ENCODE measurements at places on chromosomes 12 and 14.

- H3K27me3 ChIP-seq = no peaks in the 10 kb centered on the region
- no peak for DNase-seq
- H3K36me3 ChIP-seq = no peaks in the 10 kb centered on the region
- no peaks in the 10 kb centered on the region for H3K4me1 ChIP-seq
- no peak overlapping the region for H3K4me3 ChIP-seq
These were observed 30.7 kb downstream of the LRIG3 start for GRCh38 chr12:58889557-58889956.

DNA sequence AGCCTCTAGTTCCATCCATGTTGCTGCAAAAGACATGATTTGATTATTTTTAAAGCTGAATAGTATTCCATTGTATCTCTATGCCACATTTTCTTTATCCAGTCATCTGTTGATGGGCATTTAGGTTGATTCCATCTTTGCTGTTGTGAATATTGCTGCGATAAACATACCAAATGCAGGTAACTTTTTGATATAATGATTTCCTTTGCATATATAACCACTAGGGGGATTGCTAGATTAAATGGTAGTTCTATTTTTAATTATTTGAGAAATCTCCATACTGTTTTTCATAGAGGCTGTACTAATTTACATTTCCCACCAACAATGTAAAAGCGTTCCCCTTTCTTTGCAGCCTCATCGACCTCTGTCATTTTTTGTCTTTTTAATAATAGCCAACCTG lies 342.5 kb downstream of the MDGA2 start:
- H3K27ac ChIP-seq = no peak overlapping the region
- no peaks in the 10 kb centered on the region for H3K27me3 ChIP-seq
- H3K4me1 ChIP-seq = no peaks in the 10 kb centered on the region
- no peak for DNase-seq
- no peak overlapping the region for H3K4me3 ChIP-seq

- H3K27ac ChIP-seq = no peak overlapping the region
- DNase-seq = no peak
- no peaks in the 10 kb centered on the region for H3K27me3 ChIP-seq
- H3K4me3 ChIP-seq = no peak overlapping the region
- no peaks in the 10 kb centered on the region for H3K36me3 ChIP-seq
These were observed 13.9 kb upstream of the CACNA2D4 start for GRCh38 chr12:1932264-1932777.

- H3K27ac ChIP-seq = no peak overlapping the region
- no peaks in the 10 kb centered on the region for H3K4me1 ChIP-seq
- H3K36me3 ChIP-seq = no peaks in the 10 kb centered on the region
- no peak for DNase-seq
- H3K4me3 ChIP-seq = no peak overlapping the region
These were observed 73.3 kb downstream of the ASCL4 start for GRCh38 chr12:107847830-107848229.

GRCh38 chr14:37093364-37093763 lies 79.0 kb downstream of the SLC25A21 start:
- no peak overlapping the region for H3K4me3 ChIP-seq
- H3K36me3 ChIP-seq = no peaks in the 10 kb centered on the region
- DNase-seq = no peak

DNA sequence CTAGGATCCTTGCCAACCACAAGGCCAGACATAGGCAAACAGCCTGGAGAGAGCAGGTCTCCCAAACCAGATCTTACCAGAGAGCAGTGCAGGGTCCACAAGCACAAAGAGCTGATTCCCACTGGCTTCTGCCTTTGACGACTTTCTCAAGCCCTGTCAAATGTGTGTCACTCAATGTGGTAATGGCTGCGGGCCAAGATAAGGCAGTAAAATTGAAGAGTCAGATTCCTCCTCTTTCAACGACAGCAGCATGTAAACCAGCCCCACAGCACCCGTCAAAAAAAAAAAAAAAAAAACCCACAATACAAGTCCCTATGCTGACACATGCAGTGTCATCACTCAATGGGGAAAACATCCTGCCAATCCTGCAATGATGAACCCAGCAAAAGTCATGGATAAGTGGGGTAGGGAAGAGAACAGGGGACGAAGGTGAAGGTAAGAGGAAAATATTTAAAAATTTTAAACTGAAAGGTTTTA lies at the start of gene STON2:
TSS of gene STON2 (minus strand) at position 123 of the 477 bp plus-strand sequence. CDS start 1,942 bp downstream, outside the sequence.
- no peak for DNase-seq
- no peak within 1 kb of the TSS for H3K27ac ChIP-seq
- H3K4me3 ChIP-seq = no peak within 1 kb of the TSS
- H3K27me3 ChIP-seq = no peaks in the 10 kb centered on the region
- no peaks in the 10 kb centered on the region for H3K4me1 ChIP-seq

All from Karpas-422 (cell line).